ENCODE measurements at places on chromosomes 3 and 15.

GRCh38 chr3:146970236-146970635 lies 365.1 kb upstream of the PLSCR5 start:
- no peak for DNase-seq

DNA sequence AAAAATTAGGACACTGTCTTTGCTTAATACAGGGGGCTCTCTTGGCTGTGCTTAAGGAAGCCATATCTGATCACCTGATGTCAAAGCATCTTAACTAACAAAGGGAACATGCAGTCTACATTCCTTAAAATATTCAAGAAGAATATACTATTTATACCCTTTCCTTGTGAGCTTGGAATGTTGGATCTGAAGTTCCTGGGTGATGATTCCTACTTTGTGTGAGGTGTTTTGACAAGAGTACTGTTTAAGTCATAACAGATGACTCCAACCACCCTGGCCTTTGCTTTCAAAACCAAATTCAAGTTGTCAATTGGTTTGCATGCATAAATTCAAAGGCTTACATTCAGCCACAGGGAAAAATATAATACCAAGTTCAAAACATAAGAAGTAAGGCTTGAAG lies 862.7 kb upstream of the SEMA6D start:
- no peak for DNase-seq

GRCh38 chr15:33567652-33568051 lies 256.9 kb downstream of the RYR3 start:
- no peak for DNase-seq

DNA sequence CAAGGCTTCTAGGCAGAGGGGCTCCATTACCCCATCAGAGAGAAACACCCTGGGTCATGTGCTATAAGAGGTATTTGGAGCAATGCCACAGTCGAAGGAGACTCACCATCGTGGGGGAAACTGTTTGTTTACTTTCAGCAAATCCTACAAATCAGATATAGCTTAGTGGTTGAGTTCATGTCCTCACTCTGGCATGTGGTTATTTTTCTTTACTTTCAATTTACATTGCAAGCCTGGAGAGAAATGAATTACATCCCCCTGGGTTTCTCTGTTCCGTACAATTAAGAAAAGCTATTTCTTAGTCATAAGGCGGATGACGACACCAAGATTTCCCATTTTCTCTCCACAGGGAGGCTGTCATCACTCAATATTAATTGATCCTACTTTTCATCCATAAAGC lies 36.9 kb downstream of the RFTN1 start:
- DNase-seq = no peak

- DNase-seq = no peak
Measured at GRCh38 chr3:31925271-31925630, 55.8 kb downstream of the OSBPL10 start.

DNA sequence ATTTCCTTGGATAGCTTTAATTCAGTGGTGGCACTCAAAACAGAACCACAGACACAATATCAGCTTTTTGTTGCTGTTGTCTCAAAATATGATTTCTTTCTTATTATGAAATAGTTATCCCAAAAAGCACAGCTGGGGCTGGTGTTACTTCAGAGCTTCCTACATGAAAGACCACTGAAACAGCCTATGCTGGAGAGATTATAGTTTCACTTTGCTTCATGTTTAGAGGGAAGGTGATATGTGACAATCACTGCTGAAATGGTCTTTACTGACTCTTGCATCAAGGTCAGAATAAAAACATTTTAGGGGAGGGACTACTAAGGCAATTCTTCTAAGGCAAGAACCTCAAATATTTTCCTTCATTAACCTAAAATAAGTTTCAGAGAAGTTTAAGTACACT lies 190.7 kb downstream of the TNIK start:
- DNase-seq = no peak

DNA sequence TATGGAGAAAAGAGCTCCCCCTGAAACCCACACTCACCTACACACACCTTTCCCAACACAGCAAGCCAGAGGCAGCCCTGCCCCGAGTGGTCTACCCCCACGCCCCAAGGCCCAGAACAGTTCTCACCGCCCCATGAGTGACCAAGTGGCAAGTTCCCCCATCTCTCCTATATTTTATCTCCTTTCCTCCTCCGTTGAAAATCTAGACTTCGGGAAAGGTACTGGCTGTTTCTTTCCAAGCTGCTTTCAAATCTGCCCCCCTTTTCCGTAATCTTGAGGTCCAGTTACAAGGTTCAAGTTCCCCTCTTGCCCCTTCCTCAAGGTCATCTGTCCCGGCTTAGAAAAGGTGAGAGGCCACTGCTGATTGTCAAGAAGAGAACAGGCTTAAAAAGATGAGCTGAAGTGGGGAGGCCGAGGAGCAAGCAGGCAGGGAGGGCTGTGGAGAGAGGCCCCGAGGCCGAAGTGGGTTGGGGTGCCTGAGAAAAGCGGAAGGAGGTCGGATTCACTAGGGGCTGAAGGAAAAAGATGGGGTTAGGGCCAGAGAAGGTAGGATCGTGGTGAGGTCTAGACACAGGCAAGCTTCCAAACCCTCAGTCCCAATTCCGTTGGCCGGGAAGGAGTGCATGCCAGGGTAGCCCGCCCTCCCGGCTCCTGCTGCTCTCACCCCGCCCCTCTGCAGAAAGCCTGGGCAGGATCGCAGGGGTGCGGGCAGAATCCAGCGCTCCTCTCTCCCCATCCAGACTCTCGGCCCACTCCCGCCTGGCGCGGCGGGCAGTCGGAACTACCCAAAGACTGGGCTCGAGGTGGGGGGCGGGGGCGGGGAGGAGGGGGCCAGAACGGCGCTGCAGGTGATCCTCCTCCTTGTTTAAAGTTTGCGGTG lies 1.7 kb downstream of the SEMA5B start:
- DNase-seq = no peak

DNA sequence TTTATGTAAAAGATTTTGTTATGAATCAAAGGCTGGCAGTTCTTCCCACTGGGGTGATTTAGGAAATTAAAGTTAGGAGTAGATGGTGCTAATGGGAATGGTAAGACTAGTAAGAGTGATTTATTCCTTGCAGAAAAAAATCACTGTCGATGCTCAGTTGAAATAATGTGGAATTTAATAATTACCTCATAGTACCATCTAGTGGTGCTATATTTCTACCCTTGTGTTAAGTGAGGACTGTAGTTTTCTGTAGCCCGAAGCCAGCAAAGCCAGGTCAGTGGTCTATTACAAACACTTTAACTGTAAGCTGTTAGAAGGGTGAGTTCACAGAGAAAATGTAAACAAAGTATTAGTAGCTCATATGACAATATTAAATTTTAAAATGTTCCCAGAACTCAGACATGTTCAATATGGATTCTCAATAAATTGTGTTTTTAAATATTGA lies 39.5 kb upstream of the GOLGA8J start:
- no peak for DNase-seq

DNA sequence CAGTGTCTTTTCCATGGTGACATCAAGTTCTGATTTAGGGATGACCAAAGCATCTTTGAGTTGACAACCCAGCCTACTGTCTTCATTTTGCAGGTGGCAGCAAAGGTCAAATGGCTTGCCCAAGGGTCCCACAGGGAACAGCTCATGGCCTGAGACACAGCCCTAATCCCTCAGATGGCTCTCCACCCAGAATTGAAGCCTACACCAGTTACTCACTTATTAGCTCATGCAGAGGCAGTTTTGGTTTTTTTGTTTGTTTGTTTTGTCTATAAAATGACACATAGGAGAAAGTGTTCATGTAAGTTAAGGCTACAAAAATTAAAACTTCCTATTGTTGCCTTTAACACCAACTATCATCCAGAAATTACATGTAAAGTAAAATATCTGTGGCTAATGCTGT lies 167.9 kb downstream of the OSBPL10 start:
- no peak for DNase-seq

- DNase-seq = no peak
Measured at GRCh38 chr3:185988816-185989175, 51.0 kb upstream of the TRA2B start.

DNA sequence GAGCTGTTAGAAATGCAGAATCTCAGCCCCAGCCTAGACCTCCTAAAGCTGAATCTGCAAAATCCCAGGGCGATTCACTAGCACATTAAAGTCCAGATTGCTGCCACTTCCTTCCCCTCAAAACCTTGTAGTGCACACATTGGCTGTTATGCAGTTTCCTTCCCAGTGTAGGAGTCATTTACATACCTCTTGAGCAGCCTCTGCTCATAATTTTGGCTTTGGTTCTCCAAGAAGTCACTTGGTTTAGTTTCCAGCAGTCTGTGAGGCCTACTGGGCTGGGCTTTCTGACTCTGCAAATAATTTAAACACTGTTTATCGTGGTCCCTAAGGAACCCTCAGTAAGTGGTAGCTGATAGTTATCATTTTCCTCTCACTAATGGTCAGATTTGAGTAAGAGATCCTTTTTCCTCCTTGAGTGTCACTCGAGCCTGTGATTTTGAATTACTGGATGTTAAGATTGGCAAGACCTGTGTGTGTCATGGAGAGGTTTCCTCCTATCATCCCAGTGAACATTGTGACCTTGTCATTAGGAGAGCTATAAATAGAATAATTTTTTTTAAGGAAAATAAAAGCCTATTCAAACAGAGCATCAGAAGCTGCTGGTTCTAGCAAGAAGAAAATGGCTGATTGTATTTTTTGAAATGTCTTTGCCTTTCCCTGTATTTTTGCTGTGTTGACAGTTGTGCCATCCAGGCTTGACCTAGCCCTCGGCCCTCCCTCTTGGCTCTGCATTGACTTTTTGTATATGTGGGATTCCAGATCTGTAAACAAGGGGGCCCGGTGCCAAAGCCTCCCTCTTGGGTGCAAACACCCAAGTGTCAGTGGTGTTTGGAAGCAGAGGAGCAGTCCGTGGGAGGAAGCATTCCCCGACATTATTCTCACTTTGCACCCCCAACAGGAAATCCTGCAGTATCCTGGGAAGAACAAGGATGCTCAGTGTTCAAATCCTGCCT lies 134.8 kb upstream of the ANKRD28 start:
- DNase-seq = no peak

- no peak for DNase-seq
Measured at GRCh38 chr15:68797191-68797590, 23.5 kb downstream of the ANP32A start.

DNA sequence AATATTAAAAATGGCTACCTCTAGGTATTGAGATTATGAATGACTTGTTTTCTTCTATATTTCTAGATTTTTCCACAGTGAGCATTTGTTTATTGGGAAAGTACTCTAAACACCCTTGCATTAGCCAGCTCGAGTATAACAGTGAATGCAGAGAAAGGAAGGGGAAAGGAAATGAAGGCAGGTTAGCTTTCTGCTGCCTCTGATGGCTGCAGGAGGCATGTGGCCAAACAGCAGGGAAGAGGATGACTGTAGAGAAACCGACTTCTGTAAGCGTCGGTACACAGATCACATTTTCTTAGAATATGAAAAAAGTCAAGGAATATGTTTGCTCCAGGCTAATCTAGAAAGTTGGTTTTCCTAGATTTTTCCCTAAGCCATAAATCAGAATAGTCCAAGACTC lies 19.8 kb downstream of the GNB5 start:
- DNase-seq = no peak

GRCh38 chr15:65619626-65620290 lies 2.0 kb upstream of the SLC24A1 start:
- no peak for DNase-seq

DNA sequence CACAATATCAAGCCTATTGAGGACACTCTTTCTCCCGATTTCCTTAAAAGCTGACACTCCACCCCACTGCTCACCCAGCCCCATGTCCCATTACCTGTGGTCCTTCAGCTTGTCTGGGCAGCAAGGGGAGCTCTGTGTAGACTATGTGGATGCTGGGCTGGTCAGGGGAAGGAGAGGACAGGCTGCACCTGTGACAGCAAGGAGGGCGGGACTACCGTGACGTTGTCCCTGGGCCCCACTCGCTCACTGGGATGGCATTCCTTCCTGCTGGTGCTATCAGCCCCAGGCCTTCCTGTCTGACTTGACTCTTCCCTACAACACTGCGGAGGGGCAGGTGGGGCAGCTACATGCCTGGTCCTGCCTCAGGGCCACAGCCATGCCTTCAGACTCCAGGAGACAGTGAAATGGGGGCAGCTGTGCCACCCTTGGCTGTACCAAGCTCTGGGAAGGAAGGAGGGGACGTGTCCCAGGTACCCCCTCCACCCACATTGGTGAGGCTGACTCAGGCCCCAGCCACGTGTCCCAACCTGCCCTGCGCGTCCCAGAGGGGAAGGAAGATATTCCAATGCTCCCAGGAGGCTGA lies at the start of gene TMEM40:
Gene TMEM40 (minus strand): TSS at position 163 of the 583 bp plus-strand sequence. CDS start 9,427 bp downstream, outside the sequence.
- DNase-seq = no peak

DNA sequence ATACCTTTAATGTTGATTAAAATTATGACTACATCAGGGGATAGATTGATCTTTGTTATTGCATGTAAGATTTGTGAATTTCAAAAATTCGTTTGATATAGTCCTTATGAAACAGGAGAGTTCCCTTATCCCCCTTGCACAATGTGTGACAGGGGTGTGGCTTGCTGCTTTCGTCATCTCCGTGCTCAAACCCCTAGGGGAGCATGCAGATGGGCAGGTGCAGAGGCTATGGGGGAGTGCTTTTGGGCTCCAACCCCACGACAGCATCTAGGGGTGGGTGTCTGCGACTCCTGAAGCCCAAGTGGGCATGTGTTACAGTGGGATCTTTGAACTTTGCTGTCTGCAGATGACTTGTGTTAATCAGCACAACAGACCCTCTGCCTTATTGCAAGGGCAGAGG lies 360.1 kb upstream of the GOLIM4 start:
- no peak for DNase-seq

DNA sequence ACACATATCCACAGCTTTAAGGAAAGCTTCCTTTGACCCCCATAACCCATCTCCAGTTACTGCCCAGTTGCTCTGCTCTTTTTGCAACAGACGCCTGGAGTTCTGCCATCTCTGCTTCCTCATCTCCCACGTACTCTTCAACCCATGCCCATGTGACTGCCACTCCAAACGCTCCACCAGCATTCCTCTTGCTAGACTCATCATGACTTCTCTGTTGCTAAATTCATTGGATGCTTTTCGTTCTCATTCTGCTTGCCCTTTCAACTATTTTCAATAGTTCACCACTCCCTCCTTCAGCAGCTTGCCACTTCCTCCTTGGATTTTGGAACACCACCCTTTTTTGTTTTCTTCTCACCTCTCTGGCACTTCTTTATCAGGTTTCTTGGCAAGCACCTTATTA lies 2.7 kb upstream of the KNSTRN start:
- DNase-seq = no peak

DNA sequence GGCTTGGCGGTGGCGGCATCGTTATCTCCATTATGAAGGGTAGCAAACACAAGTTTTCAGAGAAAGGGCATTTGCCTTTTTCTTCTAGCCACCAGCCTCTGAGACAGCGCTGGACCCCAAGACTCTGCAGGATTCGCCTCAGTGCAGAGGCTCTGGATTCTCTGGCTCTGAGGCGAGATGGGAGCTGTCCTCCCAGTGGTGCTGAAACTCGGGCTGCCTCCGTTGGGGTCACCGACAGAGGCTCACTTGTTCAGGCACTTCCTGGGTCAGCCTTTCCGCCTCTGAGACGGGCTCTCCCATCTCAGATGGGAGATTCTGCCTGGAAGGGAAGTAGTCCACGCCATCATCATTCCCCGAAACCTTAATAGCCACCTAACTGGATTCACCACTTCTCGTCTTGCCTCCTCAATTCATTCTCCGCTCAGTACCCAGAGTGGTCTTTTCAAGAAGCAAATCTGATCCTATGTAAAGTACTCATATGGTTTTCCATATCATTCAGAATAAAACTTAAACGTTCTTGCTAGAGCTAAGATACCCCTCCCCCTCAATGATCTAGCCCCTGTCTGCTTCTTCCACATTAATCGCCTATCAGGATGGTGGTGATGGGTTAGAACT lies 76.9 kb downstream of the RHCG start:
- DNase-seq = peak; percentile 49

All from right renal pelvis (tissue), 4 donors.